ENCODE measurements at places on chromosomes 11 and 22. TPM values are rescaled to one million over a fixed set of nuclear protein-coding genes. Genes with fewer than 3 reads are reported as not detected.

- no peak for DNase-seq
These were observed 144.2 kb downstream of the TRIM29 start for GRCh38 chr11:119993722-119994121.

DNA sequence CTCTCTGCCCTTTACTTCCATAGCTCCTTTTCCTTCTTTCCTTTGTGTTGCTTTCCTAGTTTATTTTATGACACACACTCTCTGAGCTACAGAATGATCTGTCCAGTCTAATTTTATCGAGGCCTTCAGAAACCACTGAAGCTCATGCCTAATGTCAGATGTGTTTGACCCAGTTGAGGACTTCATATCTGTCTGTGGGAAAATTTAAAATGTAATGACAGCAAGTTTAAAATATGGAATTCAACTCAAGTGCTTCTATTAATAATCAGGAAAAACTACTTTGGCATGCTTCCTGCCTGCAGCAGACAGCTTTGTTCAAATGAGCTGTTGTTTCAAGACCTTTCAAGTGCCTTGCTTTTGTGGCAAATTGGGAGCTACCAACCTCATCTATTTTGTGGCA, 261.8 kb upstream of the MTNR1B start:
- no peak for DNase-seq

- no peak for DNase-seq
These were observed 65.0 kb downstream of the BUD13 start for GRCh38 chr11:116707746-116708145.

GRCh38 chr22:38353142-38353629, 36.0 kb upstream of the CSNK1E start:
- DNase-seq = no peak

DNA sequence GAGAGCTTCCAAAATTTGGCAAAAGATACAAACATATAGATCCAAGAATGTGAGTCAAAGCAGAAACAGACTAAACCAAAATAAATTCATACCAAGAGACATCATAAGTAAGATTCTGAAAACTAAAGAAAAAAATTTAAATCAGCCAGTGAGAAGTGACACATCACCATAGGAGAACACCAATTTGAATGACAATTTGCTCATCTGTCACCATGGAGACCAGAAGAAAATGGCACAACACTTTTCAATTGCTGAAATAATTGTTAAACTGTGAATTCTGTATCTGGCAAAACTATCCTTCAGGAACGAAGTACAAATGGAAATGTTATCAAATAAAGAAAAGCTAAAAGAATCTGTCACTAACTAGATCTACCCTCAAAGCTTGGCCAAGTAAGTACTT, 864.3 kb downstream of the BRD1 start:
- DNase-seq = no peak

DNA sequence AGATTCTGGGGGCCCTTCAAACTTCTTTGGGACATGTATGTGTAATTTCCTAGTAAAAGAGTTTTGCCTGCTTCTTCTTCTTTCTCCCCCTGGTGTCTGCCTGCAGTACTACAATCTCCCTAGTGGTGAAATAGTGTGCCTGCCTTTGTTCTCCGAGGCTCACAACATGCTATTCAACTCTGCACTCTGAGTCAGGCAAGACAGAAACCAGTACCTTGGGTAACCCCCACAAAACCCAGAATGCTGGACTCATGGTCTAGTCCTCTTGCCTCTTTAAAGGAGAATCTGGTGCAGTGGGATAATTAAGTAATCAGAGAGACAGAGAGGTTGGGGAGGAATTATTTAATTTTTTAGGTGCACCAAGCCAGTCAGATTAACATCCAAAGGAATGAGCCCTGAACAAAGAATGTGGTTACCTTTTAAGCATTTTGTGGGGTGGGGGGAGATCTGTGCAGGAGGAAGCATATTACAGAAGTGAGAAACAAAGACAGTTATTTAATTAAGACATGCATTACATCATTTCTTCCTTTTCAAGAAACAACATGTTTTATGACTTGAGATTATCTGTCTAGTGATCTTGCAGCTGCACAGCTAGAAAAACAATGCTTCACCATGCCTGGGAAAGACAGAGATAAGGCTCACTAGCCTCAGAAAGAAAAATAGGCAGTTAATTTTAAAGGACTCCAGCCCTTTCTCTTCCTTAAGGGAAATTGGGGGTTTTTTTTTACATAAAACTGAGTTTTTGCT, 11.0 kb upstream of the MS4A6A start:
- peak; percentile 59 for DNase-seq

DNA sequence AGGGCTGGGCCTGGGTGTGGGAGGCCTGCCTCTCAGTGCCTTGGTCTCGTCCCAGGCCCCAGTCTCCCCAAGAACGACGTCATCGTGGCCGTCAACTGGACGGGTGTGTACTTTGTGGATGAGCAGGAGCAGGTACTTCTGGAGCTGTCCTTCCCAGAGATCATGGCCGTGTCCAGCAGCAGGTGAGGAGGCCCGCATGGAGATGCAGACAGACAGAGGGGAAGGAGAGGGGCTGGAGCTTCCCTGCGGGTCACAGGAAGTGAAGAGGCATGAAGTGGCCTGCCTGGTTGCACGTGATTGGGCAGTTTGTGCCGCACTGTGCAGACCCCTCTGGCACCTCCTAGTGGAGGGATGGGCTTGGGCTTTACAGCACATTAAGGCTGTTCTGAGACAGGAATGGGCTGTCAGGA, 70.4 kb downstream of the MYO7A start:
- no peak for DNase-seq

The PANX2 gene
- not detected for total RNA-seq

The RAB36 gene
- total RNA-seq = 17.1 TPM

GRCh38 chr11:10990637-10991193, 132.9 kb upstream of the ZBED5 start:
- peak; percentile 81 for DNase-seq

- DNase-seq = peak; percentile 32
These were observed 113.6 kb downstream of the DYNC2H1 start for GRCh38 chr11:103222806-103223205.

- no peak for DNase-seq
These were observed 10.8 kb upstream of the TPP1 start for GRCh38 chr11:6629892-6630631.

- no peak for DNase-seq
These were observed 195.7 kb upstream of the API5 start for GRCh38 chr11:43116071-43116470.

- DNase-seq = no peak
These were observed 2.2 kb downstream of the PLA2G3 start for GRCh38 chr22:31138126-31138525.

DNA sequence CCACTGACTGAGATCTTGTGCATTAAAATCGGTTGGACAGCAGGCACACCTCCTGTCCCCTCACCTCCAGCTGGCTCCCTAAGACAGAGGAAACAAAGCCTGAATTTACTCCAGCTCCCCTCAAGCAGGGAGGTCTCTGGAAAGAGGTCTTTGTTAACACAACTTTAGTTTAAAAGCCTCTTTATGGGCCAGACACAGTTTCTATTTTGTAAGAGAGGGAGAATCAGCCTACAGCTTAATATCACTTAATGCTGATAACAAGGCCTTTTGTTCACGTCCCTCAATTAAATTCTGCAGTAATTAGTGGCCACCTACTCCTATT, 36.3 kb downstream of the PLEKHA7 start:
- no peak for DNase-seq

- DNase-seq = no peak
These were observed 119.1 kb upstream of the MTNR1B start for GRCh38 chr11:92850296-92850826.

The UBQLNL gene
- not detected for total RNA-seq

DNA sequence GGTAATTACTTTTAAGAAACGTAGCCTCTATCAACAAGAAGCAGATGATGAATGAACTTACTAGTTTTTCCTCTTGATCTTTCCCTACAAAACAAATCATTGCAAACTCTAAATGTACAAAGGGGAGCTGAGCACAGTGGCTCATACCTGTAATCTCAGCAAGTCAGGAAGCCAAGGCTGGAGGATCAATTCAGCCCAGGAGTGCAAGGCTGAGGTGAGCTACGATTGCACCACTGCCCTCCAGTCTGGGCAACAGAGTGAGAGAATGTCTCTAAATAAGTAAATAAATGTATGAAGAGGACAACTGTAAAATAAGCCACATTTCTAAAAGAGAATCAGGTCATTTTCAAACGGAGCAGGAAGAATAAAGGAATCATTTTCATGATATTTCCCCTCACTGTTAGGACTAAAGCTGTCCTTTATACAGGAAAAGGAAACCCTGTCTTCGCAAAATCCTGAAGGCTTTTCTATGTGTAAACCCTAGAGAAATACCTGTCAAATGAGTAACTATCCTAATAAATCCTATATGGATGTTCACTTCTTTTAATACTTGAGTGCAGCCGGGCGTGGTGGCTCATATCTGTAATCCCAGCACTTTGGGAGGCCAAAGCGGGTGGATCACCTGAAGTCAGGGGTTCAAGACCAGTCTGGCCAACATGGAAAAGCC, 41.2 kb downstream of the RRAS2 start:
- no peak for DNase-seq

The SLC22A8 gene
- total RNA-seq = not detected

GRCh38 chr11:64058494-64058893, 22.8 kb downstream of the FLRT1 start:
- DNase-seq = no peak

The CASP1 gene
- 8.3 TPM for total RNA-seq

The NRXN2 gene
- not detected for total RNA-seq

GRCh38 chr11:1733009-1733715, 17.2 kb downstream of the IFITM10 start:
- no peak for DNase-seq

DNA sequence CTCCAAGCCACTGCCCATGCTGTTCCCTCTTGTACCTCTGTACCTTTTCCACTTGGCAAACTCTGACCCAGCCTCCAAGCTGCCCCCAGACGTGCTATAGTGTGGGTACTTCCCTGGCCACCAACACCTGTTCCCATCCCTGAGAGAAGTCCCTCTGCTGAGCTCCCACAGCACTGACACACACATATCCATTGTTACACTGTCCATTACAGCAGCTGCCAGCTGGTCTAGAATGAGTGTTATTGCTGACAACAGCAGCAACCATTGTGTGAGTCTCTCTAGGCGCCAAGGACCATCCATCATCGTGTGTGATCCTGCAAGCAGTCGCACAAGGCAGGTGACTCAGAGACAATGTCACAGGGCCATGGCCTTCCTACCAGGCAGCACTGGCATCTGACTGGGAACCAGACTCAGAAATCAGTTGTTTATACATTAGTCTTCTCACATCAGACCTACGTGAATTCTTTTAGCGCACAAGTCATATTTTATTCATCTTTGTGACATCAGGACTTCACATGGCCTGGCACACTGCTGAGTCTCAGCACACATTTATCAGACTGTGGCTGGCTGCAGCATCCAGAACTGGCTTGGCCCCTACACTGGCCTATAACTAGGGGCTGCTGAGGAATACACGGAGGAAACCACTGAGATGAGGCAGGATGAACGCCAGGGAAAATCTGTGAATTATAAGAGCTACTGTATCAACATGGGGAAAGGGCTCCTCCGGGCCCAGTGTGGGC, 56.4 kb downstream of the SGSM3 start:
- no peak for DNase-seq

GRCh38 chr11:128469220-128469619, 118.1 kb downstream of the ETS1 start:
- no peak for DNase-seq

- no peak for DNase-seq
These were observed 3.1 kb downstream of the CPT1A start for GRCh38 chr11:68838572-68838964.

The RTL10 gene
- total RNA-seq = 6.3 TPM

DNA sequence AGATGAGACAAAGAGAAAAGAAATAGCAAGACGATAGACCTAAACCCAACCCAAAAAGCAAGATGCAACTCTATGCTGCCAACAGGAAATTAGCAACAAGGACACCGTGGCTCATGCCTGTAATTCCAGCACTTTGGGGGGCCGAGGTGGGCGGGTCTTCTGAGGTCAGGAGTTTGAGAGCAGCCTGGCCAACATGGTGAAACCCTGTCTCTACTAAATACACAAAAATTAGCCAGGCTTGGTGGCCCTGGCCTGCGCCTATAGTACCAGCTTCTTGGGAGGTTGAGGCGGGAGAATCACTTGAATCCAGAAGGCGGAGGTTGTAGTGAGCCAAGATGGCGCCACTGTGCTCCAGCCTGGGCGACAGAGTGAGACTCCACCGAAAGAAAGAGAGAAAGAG, 24.3 kb upstream of the IL10RA start:
- DNase-seq = no peak

The CCDC88B gene
- total RNA-seq = 2.4 TPM

DNA sequence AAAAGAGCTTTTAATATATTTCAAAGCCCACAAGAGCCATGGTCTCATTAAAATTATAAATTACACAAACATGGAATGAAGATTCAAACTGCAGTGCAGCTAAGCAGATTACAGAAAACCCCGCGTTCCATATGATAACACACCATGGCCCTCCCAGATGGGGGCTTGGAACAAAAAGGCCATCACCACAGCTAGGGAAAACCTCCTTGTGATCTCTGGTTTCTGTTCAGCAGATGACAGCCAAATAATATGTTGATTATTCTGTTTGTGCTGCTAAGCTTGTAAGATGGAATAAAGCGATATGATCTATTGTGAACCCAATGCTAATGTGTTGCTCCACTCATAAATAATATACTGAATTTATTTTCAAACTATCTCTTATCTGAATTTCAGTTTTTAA, 28.5 kb downstream of the IMMP1L start:
- no peak for DNase-seq

- no peak for DNase-seq
These were observed 221.3 kb downstream of the CADM1 start for GRCh38 chr11:115282923-115283322.

DNA sequence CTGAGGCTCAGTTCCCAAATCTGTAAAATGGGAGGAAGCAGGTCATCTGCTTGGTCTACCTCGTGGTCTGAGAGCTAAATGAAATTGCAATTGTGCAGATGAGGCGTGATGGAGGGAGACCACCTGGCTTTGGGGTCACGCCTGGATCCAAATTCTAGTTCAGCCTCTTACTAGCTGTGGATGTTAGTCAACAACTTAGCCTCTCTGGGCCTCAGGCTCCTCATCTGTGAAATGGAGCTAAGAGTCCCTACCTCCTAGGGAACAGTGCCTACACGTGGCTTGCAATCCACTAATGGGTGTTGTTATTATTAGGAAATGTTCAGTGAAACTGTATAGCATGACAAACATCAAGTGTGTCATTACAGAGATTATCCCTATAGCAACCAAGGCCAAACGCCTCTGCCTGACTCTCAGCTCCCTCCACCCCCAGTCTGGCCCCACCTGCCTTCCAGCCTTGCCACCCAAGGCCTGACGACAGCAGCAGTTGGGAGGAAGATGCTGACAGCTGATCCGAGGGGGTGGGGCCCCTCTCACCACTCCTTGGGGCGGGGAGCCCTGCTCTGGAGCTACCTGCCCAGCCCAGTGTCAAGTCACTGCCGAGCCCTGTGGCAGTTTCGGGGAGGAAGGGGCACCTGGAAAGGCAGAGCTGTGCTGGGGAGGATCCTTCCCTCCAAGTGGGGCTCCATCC, 1.7 kb upstream of the RHOD start:
- DNase-seq = peak; percentile 75

DNA sequence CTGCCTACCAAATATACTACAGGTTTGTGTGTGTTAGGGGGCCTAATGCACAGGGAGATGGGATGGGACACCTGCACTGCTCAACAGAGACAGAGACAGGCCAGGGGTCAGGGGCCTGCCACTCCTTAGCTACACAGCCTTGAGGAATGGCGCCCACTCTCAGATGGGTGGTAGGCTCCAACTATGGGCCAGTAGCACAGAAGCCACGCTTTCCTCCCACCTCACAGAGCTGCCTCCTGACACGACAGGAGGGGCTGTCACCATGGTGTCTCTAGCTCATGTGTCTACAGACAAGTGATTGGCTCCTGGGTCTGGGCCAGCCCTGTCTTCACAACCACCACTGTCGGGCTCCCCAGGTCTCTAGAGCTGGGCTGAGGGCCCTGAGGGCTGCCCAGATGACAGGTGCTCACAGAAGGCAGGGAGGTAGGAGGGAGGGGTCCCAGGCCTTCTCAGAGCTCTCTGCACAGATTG, 81.8 kb downstream of the DGCR2 start:
- DNase-seq = no peak

Measured in renal cortical epithelial cell (primary cell).